ENCODE measurements at places on chromosomes 13 and 19.

DNA sequence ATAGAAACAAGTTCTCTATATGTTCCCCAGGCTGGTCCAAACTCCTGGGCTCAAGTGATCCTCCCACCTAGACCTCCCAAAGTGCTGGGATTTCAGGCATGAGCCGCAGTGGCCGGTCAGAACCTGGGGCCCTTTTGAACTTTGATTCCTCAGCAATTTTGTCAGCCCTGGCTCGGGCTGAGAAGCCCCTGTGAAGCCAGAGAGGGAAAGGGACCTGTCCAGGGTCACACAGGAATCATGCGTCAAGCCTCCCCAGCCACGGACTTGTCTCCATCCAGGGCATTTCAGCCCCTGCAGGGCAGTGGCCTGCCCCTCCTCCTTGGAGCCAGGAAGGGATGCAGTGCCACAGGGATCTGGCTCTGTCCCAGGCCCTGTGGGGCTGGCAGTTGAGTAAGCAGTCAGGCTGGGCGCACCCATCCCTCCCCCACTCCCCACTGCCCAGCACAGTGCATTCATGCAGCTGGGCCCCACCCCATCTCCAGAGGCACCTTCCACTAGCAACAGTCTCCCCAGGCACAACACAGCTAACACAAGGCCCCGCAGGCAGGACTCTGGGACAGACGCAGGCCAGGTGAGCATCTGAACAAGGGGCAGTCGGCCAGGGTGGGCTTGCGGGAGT lies at the start of gene CAPS:
CAPS (plus strand) TSS at position 516 of the 619 bp plus-strand sequence. CDS start 153 bp downstream, outside the sequence.
- DNase-seq, result no peak

DNA sequence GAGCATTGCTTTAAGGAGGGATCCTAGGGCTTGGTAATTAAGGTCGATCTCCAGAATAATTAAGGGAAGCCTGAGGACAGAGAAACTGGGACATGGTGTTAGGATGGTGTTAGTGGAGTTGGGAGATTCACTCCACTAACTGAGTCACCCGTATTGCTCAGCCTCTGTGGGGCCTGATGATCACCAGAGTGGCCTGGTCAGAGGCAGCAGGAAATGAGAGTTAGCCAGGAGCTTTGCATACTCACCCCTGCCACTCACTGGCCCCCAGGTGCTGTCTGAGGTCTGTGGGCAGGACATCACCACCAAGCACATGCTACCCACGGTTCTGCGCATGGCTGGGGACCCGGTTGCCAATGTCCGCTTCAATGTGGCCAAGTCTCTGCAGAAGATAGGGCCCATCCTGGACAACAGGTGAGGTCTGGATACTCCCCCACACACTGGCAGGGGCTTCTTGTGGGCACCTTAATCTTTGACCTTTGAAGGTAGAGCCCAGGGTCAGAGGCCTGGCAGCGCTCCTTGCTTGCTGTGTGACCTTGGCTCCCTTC lies 32.1 kb downstream of the PPP2R1A start:
- no peak for DNase-seq

GRCh38 chr19:18429717-18430416 lies 8.1 kb downstream of the ISYNA1 start:
- no peak for DNase-seq

DNA sequence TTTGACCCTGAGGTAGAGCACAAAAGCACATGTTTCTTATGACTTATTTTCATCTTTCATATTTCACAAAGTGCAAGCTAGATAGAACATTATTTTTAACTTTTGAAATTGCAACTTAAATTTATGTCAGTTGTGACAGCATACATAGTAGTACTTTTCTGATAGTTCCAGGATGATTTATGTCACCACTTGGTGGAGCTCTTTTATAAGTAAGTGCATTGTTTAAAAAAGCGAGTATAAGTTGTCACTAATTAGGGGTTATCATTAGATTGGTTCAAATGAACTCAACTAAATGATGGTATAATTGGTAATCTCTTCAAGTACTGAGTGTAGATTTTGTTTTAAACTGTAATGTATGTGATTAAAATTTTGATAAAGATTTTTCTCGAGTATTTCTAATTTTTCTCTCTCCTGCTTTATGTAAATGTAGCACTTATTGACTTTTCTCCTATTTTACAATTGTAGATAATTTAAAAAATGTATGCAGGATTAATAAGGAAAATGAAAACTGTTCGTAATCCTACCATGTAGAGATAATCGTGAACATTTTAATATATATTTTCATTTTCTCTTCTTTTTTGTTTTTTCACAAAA lies 31.1 kb downstream of the RB1 start:
- DNase-seq, result peak; percentile 88

DNA sequence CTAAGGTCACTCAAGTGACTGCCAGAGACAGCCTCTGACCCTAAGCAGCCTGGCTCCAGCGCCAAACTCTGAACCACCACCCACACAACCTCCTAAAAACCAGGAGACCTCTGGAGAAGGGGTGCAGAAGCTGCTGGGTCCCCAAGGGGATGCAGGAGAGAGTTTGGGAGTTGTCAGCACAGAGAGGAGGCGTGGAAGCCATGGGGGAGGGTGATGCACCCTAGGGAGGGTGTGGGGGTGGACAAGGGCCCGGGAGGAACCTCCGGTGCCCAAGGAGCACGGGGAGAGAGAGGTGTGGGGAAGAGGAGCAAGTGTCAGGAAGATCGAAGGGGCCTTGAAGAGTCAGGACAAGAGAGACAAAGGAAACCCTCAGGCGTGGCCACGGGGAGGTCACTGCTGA lies 2.1 kb upstream of the HIPK4 start:
- DNase-seq, result no peak

GRCh38 chr19:15101479-15102082 lies 5.6 kb upstream of the SYDE1 start:
- DNase-seq, result peak; percentile 31

DNA sequence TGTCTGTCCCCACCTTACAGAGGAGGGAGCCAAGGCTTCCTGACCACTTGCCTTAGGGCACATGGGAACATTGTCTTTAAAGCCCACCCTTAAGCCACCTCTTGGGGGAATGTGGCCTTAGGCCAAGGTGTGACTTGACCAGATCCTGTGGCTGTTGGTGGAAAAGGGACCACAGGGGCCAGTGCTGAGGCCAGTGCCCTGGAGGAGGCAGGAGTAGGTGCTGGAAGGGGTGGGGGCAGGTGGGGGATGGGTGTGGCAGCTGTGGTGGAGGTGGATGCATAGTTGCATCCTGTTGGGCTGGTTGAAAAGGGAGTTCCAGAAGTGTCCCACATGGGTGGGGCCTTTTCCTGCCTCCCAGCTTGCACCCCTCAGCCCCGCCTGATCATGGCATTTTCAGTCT lies 44.8 kb downstream of the DNM2 start:
- DNase-seq, result no peak

- no peak for DNase-seq
Observed at GRCh38 chr13:91157273-91158016, 190.0 kb upstream of the MIR17HG start.

Data from AML-193 (cell line).